ENCODE measurements at places on chromosomes 7 and 10.

- no peak for DNase-seq
These were observed 21.6 kb upstream of the UNCX start for GRCh38 chr7:1210979-1211608.

DNA sequence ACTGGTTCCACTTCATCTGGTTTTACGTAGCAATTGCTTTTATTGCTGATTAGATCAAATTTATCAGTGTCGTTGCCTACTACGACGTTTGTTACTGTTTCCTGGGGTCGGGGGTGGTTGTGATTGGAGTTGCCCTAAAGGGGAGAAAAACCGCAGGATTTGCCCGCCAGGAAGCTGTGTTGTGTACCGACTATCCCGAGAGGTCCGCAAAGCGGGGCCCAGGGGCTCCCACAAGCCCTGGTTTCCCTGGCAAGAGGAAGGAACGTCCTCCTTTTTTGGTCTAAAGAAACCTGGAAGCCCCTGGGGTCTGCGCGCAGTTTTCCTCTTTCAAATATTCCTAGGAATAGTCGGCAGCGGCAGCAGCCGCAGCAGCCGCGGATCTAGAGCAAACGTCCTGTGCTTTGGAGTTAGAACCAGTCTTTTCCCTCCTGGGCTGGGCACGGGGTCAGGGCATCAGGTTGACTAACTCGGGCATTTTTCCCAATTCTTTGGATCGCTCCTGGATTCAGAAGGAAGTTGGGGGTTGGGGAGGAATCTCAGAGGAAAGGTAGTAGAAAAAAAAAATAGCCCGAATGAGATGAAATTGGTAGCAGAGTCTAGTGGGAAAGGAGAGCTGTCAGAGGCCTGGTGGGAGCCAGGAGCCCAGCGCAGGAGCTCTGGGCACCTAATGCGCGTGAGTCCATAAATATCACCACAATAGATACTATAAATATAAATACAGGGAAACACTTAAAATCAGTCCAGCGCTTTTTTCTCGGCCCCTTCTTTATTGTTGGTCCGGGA is 4.6 kb downstream of the VAX1 start:
- DNase-seq: no peak

DNA sequence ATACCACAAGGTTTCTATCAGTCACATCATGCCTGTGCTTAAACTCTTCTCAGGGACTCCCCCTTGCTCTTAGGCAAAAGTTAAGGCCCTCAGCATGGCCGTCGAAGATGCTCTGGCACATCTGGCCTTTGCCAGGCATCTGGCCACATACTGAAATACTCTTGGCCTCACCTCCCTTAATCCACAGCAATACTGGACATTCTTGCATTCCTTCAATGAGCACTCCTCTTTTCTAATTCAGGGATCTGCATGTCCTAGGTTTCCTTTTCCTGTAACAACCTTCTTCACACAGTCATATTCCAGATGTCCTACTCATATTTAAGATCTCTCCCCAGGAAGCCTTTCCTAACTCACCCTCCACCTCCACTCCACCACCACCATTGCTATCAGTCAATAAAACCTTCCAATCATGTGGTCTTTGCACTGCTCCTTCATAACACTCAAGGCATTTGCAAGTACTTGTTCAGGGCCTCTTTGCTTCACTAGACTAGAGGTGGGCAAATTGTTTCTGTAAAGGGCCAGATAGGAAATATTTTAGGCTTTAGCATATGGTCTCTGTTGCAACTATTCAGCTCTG is 216.6 kb downstream of the KCNMA1 start:
- DNase-seq: no peak

DNA sequence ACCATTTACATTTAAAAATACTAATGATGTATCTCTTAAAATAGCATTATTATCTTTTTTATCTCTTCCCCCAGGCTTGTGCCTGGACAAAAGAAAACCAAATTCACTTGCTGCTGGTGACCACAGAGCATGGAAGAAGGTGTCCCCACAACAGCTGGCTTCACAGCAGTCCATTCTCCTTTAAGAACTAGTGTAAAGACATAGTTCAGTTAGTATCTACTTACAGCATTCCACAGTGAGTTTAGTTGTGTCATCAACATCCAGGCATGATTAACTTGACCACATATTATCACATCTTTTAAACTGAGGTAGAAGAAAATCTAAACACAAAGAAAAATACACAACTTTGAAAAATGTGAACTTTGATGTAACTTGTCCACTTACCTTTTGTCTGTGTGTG is 55.0 kb downstream of the LRRC17 start:
- DNase-seq: no peak

DNA sequence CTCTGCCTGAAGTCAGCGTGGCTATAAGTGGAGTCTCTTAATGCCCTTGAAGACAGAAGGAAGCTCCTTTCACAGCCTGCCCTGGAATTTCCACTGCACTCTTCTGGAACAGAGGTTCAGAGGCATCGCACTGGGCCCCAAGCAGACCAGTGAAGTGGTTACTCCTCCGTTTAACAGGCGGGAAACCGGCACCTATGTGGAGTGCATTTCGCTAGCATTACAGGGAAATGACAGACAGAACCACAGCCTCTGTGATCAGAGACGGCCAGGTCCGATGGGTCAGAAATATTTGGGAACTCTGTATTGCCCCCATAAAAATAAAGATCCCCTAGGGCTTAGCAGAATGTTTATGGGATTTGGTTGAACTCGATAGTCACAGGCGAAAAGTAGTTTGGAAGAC is 406.9 kb upstream of the PRKCQ start:
- DNase-seq: no peak

DNA sequence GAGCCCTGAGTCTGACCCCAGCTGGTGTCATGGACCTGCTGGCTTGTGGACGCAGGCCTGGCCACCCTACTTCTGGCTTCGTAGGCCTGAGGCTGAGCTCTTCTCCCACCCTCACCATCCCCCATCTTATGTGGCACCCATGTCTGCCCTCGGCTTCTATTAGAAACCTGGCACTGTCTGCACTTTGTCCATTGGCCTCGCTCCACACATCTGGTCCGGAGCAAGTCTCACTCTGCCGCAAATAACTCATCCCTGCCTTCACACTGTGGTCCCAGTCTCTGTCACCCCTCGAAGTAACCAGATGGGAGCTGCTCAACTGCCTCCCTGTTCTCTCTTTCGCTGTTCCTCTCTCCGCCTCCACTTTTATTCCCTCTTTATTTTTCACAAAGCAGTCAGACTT is 78.6 kb downstream of the TRRAP start:
- no peak for DNase-seq

DNA sequence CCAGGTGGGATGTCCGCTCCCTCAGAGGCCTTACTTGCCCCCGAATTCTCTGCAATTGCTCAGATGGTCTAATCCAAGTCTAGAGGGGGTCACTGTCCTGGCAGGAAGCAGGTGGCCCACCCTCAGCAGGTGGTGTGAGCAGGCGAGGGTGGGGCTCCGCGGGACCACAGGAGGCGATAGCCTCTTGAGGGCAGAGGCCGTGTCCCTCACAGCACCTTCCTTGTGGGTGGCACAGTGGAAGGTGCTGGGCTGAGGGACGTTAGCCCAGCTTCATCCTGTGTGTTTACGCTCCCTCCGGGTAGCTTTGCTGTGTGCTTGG is 38.3 kb upstream of the INPP5A start:
- no peak for DNase-seq

DNA sequence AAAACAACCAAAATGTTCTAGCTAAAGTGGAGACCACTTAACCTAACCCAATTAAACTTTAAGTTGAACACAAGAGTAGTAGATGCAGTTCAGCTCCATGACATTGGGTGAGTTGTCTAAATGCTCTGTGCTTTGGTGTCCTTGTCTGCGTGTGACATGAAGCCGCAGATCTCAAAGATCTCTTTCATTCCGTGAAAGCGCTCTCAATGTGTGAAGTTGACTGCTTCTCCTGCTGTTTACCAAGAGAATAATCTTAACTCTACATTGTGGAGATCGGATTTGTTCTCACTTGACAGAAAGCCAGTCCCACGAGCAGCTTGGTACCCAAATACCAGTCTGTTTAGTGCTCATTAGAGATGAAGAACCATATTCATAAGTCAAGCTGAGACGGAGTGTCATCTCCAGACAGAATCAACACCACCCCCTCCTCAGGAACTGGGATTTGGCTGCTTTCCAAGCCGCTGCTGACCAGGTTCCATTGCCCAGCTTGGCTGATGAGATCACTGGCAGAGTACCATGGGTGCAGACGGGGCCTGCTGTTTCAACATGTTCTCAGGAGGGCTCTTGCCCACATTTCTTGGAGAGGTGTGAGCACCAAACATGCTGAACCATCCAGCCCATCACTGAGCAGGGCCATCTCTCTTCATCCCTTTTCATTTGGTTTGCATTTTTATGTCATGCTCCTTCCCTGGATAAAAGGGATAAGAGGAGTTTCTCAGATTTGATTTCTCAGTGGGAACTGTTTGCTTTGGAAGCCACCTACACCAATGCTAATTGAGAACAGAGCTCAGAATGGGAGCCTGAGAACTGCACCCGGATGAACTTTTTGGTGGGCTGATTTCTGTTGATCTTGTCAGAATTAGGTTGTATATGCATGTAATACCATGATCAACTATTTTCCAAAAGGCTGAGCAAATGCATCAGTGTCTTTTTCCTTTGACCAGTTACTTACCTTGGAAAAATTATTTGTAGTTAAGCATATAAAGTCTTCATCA is 95.8 kb upstream of the AGBL3 start:
- DNase-seq: peak; percentile 21

DNA sequence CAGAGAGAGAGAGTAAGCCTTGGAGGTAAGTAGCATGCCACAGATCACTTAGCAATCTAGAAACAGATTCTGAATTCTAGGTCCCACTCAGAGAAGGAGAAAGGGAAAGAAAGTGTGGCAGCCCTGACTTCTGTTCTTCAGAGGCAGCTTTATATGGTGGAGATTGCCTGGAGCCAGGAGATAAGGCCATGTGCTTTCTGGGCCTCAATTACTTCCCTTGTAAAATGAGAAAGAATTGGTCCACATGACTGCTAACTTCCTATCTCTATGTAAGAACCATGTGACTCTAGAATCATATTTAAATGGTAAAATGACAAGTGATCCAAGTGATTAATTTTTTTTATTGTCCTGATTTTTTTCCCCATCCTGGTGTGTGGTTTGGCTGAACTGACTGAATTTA is 64.1 kb downstream of the HHEX start:
- no peak for DNase-seq

DNA sequence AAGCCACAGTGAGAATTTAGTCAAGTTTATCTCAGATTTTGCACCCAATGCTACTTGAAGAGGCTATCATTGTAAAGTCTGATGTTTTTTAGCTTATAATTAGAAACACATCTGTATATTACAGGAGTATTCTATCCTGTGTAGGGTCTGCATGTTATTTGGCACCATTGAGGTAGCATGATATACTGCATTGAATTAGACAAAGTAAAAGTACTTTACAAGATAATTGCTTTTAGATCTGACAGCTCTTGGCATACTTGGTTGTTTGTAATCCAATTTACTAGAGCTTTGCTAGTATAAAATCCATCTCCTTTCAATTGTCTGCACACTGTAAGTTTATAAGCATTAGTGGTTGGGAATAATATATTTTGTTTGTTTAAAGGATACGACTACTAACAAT is 714.3 kb downstream of the ANKRD7 start:
- no peak for DNase-seq

DNA sequence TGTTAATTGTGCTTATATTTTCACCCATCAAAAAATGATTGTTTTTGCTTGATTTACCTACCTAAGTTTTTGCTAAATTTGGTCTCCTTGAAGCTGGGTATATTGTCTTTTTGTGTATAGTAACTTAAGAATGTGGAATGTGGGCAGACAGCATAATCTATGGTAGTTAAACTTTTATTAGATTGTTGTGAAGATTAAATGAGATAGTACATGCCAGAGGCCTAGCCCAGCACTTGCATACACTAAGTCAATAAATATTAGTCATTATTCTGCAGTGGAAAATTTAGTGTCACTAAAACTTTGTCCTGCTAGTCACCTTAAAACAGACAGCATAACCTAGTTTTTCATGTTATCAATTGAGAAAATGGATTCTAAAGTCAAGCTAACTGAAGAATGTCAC is 19.3 kb upstream of the RPA3 start:
- DNase-seq: no peak

GRCh38 chr7:26862834-26863233 is 1.6 kb downstream of the SKAP2 start:
- DNase-seq: no peak

- no peak for DNase-seq
These were observed 47.6 kb downstream of the ANKRD26 start for GRCh38 chr10:27052656-27053055.

Data from NCI-H187 (cell line).